Fibroblast of the aortic adventitia (primary cell): ENCODE measurements at places on chromosomes 6 and 20. TPM values are rescaled to one million over a fixed set of nuclear protein-coding genes. Genes with fewer than 3 reads are reported as not detected.

The PAX1 gene
- total RNA-seq = not detected in 2 replicates

The C6orf141 gene
- 0.57 and 5.7 TPM in 2 replicates for total RNA-seq

The TSBP1 gene
- total RNA-seq = not detected in 2 replicates

The REM1 gene
- 0.16 TPM in 1 of 2 replicates, not detected in the other for total RNA-seq

The STMN3 gene
- 9.3 and 12.1 TPM in 2 replicates for total RNA-seq

The FHL5 gene
- total RNA-seq = not detected in 2 replicates

The MUC21 gene
- total RNA-seq = not detected in 2 replicates

The PEX6 gene
- 19.3 and 39.4 TPM in 2 replicates for total RNA-seq

The ID1 gene
- 62.3 and 98.9 TPM in 2 replicates for total RNA-seq

The RTF2 gene
- 61.5 and 66.1 TPM in 2 replicates for total RNA-seq

The RCAN2 gene
- total RNA-seq = 8.0 and 14.9 TPM in 2 replicates

The SAMD5 gene
- total RNA-seq = 0.09 and 0.16 TPM in 2 replicates

The ADGB gene
- total RNA-seq = not detected in 2 replicates

The NRSN2 gene
- total RNA-seq = 34.2 and 50.9 TPM in 2 replicates

The TP53TG5 gene
- 0.09 TPM in 1 of 2 replicates, not detected in the other for total RNA-seq

The EMILIN3 gene
- not detected in 2 replicates for total RNA-seq

The SLC22A1 gene
- 0.09 and 5.8 TPM in 2 replicates for total RNA-seq

The IDH3B gene
- 64.3 and 71.3 TPM in 2 replicates for total RNA-seq

The RAD21L1 gene
- total RNA-seq = not detected in 2 replicates

The SLC22A7 gene
- not detected in 2 replicates for total RNA-seq

The POPDC3 gene
- total RNA-seq = 7.5 and 33.7 TPM in 2 replicates

The NXT1 gene
- 11.4 and 30.8 TPM in 2 replicates for total RNA-seq

The TFAP2A gene
- total RNA-seq = 1.4 TPM in 1 of 2 replicates, not detected in the other
